ENCODE measurements at places on chromosomes 3 and 15.

DNA sequence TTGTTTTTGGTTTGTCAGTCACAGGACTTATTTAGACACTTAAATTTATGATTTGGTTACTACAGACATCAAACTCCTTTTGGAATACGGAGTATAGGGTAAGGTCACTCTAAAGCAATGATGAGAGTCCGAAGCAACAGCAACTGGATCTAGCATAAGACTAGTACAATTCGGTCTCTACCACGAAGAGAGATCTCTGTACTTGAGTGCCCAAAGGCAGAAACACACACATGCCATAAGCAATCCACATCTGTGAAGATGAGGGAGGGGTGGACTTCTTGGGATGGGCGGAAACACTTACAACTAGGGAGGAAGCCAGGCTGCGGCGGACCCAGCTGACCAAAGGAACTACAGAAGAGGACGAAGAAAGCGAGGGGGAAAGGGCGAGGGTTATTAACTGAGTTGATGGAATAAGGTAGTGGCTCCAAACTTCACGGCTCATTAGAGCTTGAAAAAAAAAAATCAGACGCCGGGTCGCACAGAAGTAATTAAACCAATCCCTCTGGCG lies 595 bp downstream of the DPH6 start:
- no peak for DNase-seq

GRCh38 chr3:142626971-142627370 lies 30.8 kb downstream of the PLS1 start:
- no peak for DNase-seq

GRCh38 chr3:103195216-103195615 lies 760.4 kb downstream of the ZPLD1 start:
- DNase-seq, result no peak

DNA sequence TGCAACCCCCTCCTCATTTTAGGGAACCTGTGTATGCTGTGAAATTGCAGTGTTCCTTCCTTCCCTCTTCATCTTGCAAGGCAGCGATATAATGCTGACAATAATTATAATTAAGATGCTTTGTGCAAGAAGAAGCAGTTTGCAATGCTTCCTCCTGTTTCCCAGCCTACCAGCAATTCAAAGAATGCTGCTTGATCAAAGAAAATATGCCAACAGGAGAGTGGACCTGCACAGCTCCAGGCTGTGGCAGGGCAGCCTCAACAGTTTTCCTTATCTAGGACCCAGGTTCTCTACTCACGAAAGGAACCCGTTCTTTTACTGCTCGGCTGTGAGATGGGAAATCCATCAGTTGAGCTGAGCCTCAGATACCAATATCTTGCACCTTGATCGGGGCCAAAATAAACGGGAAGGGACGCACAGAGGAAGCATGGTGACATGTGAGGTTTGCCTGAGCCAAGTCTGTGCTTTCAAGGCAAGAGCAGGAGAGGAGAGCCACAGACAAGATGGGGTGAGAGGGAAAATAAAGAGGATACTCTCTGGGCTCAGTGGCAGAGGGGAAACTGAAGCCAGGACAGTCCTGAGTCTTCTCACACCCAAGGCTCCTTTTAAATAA lies 22.6 kb upstream of the LRTM1 start:
- DNase-seq, result no peak

GRCh38 chr15:81309647-81310450 lies 14.1 kb downstream of the STARD5 start:
- DNase-seq, result no peak

DNA sequence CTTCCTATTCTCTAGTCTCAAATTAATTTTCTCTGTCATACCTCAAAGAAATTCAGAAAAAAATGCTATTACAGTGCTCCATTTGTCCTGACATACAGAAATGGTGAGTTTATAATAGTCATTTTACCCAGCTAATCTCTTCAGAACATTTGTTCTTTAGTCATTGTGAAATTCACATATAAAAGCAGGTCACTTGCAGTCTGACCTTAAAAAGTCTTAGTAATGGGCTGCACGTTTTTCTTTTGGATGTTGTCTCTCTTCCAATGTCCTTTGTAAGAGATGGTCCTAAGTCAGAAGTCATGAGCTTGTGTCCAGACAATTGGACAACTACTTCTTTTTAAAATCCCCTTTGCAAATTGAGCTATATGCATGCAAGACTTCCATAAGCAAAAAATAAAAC lies 17.0 kb upstream of the IL1RAP start:
- no peak for DNase-seq

DNA sequence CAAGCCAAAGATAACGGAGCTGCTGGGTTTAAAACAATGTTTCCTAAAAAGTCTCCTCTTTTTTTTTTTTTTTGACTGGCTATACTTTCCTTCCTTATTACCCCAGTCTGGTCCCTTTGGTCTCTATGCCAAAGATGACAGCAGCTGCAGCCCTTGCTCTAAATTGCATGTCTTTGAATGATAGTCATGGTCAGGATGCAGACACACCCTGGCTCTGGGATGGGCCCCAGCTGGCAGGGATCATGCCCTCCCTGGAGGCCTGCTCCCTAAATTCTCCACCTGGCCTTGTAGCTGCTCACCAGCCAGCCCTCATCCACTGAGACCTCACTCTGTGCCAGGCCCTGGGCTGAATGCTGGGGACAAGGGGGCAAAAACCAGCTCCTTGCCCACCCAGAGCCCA lies 95.8 kb downstream of the MESD start:
- no peak for DNase-seq

GRCh38 chr3:32276279-32276841 lies 37.9 kb downstream of the CMTM8 start:
- no peak for DNase-seq

GRCh38 chr3:156150434-156151066 lies 30.2 kb downstream of the KCNAB1 start:
- DNase-seq, result no peak
